ENCODE measurements at places on chromosomes 16 and 17.
A peak's percentile ranks its signal among the peaks of the same experiment; 100 is the strongest.

DNA sequence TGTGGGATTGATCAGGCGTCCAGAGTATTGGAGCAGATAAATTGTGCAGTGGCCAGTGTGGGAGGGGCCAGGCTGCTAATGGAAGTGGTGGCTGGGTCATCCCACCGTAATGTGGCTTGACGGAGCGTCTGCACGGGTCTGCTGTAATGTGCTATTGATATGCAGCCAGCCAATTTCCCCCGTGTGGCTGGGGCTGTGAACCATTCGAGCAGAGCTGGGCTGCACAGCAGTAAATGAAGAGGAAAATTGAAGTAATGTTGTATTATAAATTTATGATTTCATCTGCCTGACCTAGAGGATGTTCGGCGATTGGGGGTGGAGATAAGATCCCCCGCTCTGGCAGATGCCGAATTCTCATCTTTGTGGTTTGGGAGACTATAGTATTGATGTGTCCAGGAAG is 121.5 kb downstream of the CCDC182 start:
- DNase-seq: no peak

DNA sequence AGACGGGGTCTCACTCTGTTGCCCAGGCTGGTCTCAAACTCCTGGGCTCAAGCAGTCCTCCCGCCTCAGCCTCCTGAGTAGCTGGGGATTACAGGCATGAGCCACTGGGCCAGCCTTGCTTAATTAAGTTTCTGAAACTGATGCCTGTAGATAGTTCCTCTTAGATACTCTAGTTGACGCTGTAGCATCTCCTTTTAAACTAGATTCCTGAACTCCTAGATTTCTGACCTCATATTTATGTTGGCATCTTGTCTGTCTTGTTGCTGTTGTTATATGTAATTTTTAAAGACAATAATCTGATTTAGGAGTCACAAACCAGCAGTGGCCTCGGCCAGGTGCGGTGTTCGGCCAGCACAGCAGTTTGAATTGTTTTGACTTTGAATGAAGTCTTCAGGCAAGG is 37.5 kb downstream of the DHRS7B start:
- no peak for DNase-seq

- no peak for DNase-seq
Measured at GRCh38 chr17:45345246-45345553, 28.4 kb upstream of the MAP3K14 start.

DNA sequence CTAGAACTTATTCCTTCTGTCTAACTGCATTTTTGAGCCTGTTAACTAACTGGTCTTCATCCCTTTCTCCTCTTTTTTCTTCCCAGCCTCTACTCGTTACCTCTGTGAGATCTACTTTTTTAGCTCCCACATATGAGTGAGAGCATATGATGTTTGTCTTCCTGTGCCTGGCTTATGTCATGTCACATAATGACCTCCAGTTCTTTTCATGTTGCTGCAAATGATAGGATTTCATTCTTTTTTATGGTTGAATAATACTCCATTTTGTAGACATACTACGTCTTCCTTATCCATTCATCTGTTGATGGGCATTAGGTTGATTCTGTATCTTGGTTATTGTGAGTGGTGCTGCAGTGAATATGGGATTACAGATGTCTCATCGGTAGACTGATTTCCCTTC is 184.7 kb downstream of the PRKCA start:
- DNase-seq: no peak

DNA sequence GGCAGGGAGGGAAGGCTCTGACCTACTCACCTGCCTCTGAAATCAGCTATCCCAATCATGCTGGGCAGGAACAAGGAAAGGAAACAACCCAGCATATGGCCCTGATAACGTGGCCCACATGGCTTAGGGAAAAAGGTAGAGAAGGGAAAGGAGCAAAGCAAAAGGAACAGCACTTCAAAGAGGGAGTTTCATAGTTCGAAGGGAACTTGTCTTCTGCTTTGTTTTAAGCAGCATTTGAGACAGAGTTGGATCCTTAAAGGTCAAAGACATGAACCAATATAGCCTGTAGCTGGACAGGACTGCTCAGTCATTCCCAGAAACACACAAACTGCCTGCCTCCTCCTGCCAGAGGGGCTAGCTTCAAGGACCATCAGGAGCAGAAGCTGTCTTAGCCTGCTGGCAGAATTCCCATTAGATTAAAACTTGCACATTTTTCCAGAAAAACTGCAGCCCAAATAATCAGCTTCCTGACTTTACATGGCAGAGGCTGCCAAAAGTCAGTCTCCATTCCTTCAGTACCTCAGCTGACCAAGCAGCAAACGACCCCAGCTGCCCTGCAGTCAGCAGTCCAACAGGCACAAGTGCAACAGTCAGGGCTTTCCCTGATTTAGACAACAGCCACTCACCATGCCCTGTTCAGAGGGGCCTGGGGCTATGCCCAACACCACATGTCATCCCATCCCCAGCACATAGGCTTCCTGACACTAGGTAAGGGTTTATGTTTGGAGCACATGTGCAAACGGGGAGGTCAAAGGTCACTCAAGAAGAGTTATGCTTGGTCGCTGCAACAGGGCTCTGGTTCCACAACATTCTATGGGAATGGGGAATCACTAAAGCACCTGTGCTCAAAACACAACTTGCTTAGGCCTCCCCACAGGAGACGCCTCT is 32.5 kb downstream of the RANBP10 start:
- peak; percentile 59 for DNase-seq

DNA sequence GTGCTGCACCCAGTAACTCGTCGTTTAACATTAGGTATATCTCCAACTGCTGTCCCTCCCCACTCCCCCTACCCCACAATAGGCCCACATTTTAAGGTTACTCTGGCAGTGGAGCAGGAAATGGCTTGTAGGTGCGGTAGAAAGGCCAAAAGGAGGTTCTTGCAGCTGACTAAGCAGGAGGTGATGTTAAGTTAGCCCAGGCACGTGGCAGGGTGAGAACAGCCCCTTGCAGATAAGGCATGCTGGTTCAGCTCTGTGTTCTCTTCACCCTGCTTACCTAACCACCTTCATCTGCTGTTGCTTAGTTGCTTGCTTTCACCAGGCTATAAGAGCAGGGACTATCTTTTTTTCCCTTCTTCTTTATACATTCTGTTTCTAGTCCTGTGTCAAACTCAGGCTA is 1082.8 kb upstream of the RBFOX1 start:
- no peak for DNase-seq

GRCh38 chr17:47707056-47707804 is 13.3 kb downstream of the TBKBP1 start:
- DNase-seq: no peak

GRCh38 chr17:61280338-61280737 is 119.3 kb upstream of the TBX2 start:
- no peak for DNase-seq

GRCh38 chr17:15926039-15926740 is 18.7 kb upstream of the ADORA2B start:
- DNase-seq: no peak

GRCh38 chr17:18968945-18969887 is 17.3 kb downstream of the SLC5A10 start:
- no peak for DNase-seq

DNA sequence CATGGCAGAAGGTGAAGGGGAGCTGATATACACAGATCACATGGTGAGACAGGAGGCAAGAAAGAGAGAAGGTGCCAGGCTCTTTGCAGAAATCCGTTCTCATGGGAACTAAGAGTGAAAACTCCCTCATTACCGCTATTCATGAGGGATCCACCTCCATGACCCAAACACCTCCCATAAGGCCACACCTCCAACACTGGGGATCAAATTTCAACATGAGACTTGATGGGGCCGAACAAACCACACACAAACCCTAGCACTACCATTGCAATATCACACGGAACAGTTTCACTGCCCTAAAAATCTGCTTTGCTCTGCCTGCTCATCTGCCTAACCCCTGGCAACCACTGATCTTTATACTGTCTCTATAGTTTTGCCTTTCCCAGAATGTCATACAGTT is 34.8 kb downstream of the C17orf67 start:
- DNase-seq: no peak

DNA sequence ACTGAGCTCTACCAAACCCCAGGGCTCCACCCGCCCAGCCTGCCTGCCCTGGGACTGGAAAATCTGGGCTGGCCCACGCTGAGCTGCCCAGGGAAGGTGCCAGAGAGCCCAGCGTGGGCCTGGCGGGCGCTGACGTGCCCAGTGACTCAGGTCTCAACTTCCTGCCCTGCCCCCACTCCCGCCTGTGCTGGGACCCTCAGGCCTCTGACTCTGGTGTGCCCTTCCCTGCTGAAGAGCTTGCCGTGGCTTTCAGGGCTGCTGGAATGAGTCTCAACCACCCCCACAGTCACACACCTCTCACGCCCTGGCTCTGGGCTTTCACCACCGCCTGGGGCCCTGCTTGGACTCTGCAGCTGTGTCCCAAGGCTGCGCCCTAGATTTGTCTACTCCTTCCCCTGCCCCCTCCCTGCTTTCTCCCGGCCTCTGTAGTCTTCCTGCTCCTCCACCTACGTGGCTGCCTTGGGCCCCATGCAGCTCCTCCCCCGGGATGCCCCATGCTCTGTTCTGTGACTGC is 10.4 kb downstream of the LLGL1 start:
- no peak for DNase-seq

GRCh38 chr17:57561072-57561861 is 183.8 kb downstream of the CCDC182 start:
- no peak for DNase-seq

DNA sequence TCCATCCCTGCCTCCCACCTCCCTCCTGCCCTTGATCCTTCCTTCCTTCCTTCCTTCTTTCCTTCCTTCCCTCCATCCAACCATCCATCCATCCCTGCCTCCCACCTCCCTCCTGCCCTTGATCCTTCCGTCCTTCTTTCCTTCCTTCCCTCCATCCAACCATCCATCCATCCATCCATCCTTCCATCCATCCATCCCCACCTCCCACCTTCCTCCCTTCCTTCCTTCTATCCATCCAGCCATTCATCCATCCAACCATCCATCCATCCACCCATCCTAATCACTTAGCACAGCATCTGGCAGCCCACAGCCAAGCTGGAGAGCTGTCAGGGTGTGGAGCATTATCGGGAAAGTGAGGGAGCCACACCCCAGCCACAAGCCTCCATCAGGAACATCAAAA is 54.5 kb downstream of the TK2 start:
- no peak for DNase-seq

DNA sequence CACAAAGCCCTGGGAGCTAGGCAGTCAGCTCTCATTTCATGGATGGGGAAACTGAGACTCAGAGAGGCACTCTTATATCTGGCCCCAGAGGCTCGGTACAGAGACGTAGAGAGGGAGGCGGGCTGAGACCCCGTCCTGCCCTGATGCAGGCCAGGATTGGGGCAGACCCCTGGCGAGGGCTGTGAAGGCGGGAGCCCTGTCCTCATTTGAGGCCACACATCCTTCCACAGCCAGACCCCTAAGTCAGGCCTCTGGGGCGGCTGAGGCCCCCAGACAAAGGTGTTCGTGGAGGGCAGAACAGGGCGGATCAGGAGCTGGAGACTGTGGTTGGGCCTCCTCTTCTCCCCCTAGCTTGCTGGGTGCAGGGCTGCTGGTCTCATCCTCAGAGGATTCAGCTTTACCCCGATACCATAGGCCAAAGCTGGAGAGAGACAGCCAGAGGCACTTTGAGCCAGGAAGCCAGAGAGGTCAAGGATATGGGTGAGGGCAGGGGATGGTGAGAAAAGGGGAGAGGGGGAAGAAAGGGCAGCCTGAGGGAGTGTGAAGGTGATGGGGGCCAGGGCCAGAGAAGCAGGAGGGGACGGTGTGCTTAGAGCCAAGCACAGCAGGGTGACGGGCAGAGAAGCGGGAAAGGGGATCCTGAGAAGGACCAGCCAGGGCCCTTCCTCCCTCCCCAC is 805 bp upstream of the SCARF1 start:
- DNase-seq: no peak

GRCh38 chr17:2263183-2264066 is 40.2 kb downstream of the SMG6 start:
- no peak for DNase-seq

DNA sequence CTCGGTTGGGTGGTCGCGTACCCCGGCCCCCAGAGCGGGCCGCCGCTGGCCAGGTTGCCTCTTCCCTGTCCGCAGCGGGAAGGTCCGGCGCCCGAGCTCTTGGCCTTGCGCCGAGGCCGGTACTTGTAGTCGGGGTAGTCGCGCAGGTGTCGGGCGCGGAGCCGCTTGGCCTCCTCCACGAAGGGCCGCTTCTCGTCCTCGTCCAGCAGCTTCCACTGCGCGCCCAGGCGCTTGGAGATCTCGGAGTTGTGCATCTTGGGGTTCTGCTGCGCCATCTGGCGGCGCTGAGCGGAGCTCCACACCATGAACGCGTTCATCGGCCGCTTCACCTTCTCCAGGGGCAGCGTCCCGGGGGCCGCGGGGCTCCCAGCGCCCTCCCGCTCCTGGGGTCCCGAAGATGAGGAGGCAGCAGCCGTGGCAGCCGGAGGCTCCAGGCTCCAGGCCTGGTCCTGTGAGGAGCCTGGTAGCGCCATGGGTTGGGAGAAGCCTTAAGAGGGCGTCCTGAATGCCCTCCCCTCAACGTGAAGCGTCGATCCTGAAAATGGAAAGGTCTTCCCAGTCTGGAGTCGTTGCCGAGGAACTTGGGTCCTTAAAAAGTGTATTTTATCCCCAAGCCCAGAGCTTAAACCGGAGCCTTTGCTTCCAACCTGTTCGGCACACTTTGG is 558 bp downstream of the SOX15 start:
- peak; percentile 89 for DNase-seq

- no peak for DNase-seq
Measured at GRCh38 chr17:77496831-77497577, 356.2 kb downstream of the SEC14L1 start.

DNA sequence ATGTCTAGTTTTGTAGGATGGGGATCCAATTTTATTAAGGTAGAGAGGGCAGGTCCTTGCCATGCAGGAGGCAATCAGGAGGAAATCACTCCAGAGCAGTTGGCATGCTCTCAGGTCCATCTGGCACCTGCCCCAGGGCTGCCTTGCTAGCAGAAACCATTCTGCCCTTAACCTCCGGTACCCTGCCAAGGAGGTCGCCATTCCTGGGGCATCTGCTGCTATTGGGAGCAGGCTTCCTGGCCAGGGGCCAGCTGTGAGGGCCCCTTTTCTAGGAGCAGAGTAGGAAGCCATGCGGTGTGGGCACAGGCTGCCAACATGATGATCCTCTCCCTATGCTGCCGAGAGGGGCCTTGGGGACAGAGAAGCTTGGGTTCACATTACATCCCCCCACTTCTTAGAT is 47.6 kb upstream of the MGAT5B start:
- DNase-seq: no peak

GRCh38 chr17:82587234-82588086 is 60.8 kb downstream of the WDR45B start:
- no peak for DNase-seq

Measured in right atrium auricular region (tissue), 2 donors.